CD4-positive, alpha-beta T cell treated with Interleukin-12 subunit alpha and Interleukin-12 subunit beta, for 1 hour (primary cell): ENCODE measurements at places on chromosomes 1 and 21.

- no peak for DNase-seq
Observed at GRCh38 chr1:239025223-239025622, 361.1 kb upstream of the CHRM3 start.

- no peak for DNase-seq
Observed at GRCh38 chr1:179038528-179039281, 13.0 kb downstream of the FAM20B start.

DNA sequence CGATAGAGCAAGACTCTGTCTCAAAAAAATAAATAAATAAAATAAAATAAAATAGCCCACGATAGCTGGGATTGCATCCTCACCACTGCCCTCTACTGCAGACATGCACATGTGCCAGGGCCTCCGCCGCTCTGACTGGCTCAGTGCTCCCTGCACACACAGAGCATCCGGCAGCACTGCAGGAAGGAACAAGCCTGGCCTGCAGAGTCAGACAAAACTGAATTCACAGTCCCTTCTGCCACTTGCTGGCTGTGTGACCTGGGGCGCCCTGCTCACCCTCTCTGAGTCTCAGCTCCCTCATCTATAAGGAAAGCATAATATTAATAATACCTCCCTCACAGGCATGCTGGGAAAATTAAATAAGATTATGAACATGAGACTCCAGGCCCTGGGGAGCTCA is 35.4 kb downstream of the CSMD2 start:
- DNase-seq = no peak

DNA sequence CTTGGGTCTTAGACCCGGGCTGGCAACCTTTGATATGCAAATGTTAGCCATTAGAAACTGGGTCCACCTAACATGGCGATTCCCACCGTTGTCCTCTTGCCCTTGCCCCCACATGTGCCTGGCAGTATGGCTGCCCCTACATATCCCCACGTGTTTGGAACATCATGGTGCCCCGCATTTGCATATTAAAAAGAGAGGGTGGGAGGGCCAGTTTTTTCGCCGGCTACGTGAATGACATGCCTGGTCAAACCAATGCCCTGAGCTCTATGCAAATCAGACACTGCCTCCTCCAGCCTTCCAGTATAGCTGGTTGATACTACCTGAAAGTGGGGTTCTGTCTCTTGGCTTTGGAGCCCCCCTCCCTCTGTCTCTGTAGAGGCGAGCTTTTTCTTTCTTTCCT is 133.0 kb downstream of the CDC42BPA start:
- DNase-seq = no peak

DNA sequence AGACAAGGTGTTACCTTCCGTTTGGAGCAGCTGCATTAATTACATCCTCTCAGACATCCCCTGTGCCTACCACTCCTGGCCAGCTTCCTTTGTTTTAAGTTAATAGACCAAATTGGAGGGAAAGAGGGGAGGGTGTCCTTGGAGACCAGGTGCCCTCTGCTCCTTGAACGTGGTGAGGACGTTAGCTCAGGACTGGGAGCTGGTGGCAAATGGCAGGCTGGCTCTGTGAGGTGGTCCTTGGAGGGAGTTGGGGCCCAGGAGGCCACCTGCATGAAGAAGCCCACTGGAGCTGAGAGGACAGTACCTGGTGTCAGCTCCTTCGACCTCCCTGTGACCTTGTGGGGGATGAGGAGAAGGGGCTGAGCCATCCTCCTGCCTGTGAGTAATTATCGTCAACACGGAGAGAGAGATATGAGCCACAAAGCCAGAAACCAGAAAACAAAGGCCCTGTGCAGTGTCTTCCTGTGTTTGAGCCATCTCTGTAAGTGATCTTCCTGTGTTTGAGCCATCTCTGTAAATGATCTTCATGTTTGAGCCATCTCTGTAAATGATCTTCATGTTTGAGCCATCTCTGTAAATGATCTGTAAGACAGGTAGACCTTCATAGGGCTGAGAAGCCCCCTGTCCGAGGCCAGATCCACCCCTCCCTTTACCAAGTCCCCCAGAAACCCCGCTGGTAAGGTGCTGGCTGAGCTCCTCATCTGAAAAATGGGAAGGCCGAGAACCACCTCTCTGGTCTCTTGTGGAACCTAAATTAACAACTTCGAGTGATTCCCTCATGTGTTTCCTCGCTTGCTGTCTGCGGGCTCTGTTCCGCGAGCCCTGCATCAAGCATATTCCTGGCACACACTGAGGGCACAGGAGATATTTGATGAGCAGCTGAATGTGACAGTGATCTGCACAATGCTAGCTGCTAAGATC is 126.0 kb downstream of the CAMTA1 start:
- DNase-seq = no peak

DNA sequence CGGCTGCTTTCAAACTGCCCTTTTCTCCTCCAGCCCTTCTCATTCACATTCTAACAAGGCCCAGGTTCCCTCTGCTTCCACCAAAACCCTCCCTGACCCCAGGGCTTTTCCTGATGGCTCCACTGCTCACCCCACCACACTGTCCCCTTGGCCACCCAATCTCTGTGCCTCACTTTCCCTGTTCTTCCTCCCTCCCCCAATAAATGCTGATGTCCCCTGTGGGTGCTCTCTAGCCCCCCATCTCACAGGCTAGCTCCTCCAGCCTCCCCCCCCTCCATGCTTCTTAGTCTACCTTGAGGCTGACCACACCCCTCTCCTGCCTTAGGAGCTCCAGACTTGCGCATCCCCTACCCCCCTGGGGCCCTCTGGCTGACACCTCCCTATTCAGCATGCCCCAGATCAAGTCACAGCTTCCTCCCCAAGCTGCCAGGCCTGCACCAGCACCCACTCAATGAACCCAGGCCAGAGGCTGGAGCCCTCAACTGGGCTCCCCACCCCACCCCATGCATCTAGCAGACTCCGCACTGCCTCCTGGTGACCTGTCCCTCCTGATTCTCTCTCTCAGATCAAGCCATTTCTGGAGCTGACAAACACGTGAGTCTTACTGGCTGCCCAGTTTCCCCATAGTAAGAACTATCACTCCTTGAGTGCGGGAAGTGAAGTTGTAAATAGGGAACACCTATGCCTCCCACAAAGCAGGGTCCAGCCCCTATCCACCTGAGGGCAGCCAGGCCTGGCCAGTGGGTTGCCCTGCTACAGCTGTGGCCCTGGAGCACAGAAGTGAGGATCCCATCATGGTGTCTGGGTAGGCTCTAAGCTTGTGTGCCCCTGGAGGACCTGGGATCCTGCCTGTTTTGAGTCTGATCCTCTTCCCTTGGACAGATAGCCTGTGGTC is 117.9 kb downstream of the DMRTB1 start:
- DNase-seq = no peak

DNA sequence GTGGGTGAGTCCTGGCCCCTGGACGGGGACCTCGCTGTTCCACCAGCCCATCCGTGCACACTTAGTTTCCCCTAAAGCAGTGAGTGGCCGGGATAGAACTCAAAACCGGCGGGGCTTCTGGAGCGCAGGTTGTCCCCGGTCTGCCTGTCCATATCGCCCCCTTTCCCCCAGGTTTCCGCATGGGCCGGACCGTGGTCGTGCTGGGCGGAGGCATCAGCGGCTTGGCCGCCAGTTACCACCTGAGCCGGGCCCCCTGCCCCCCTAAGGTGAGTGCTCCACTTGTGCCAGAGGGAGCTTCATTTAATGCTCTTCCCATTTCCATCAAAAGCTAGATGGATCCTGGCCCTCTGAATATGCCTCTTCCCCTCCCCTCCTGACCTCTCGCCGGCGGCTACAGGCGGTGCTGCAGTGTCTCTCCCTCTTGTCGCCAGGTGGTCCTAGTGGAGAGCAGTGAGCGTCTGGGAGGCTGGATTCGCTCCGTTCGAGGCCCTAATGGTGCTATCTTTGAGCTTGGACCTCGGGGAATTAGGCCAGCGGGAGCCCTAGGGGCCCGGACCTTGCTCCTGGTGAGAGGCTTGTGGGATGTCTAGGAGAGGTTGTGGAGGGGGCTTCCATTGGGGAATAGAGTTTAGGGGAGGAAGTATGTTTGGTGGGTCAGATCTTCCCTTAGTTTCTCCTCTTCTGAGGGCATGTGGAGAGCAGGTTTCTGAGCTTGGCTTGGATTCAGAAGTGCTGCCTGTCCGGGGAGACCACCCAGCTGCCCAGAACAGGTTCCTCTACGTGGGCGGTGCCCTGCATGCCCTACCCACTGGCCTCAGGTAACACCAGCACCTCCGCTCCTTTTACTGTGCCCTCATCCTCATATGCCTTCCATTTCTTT is 683 bp downstream of the PPOX start:
- no peak for DNase-seq

GRCh38 chr1:241593186-241593585 is 47.0 kb downstream of the CHML start:
- no peak for DNase-seq

DNA sequence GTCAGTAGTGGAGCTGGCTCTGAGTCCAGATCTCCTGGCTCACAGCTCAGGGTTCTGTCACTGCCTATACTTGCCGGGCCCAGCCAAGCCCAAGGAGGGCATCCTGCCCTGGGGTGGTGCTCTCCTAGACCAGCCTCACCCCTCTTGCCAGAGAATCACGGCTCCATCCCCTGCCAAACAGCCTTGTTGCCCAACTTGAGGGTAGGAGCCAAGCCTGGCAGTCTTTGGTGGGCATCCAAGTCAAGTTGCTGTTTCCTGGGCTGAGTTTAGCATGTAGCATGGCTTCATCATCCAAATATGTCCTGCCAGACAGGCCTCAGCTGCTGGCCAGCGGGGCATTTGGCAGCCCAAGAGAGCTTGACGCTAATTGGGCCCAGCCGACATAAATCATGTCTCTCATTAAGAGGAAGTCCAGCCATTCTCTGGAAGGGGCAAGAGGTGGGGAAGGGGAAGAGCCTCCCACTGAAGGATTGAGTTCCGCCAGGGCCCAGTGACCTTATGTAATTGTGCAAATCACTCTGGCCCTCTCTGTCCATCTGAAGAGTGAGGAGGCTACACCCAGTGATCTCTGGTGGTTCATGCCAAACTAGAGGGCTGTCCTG is 22.6 kb upstream of the TRABD2B start:
- DNase-seq = no peak

DNA sequence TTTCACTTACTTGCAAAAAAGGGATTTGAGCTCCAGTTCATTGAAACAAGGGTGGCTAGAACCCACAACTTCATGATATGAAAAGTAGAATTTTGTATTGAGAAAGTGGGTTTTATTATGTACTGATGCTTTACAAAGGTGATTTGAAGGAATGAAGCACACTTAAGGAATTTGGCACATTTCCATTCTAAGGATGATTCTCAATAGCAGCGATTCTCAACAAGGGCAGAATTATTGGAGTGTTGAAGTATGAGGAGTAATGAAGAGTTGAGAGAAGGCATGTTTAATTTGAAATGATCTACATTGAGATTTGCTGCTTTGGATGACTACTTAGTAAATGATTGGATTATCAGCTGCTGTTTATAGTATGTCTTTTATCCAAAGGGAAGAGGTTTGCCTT is 54.7 kb downstream of the FNBP1L start:
- DNase-seq = no peak

- no peak for DNase-seq
Observed at GRCh38 chr1:201505503-201505890, 1.4 kb downstream of the CSRP1 start.

DNA sequence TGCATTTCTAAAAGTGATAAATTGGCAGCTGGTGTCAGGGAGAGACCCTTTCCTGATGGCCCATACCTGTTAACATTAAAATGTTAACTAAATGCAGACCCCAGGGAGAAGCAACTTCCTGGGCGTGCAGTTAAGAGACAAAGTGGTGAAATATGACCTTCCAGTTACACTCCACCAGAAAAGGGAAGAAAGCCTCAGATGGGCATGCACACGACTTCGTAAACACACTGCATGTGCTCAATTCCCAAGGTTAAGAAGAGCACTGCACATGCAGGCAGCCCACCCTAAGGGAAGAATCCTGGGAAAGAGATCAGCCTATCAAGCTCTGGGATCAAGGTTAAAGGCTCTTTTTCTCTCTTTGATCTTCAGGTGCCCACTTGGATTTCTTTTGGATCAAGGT is 9.7 kb upstream of the GBP6 start:
- no peak for DNase-seq

- DNase-seq = no peak
Observed at GRCh38 chr21:26115305-26115704, 55.3 kb downstream of the APP start.

- DNase-seq = no peak
Observed at GRCh38 chr1:52145137-52145536, 3.2 kb downstream of the ZFYVE9 start.

- DNase-seq = no peak
Observed at GRCh38 chr1:194533641-194534040, 1347.2 kb upstream of the B3GALT2 start.

DNA sequence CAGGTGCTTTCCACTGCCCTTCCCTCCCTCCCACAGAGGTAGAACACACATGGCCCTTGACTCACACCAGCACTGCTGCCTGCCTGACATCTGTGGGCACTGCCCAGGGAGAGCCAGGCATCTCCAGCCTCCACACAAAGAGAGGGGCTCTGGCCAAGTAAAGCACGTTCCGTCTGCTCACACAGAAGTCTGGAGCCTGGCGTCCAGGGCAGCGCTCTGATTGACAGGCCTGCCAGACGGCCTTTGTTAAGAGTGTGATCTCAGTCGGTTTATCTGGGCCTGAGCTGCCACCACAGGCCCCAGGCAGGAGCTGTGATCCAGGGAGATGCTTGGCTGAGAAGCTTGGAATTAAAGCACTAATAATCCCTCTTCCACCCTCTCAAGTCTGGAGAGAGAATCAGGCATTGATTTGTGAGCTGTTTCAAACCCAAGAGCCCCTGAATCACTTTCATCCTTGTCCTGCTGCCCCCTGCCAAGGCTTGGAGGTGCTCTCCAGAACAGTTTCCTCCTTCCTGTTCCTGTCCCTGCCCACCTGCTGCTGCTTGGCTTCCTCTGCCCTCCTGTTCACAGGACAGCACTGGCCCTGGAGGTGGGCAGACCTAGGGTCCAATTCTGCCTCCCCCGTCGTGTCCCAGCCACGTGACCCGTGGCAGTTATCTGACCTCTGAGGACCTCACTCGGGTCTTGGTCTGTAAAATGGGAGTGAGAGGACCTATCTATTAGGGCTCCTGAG is 3.7 kb downstream of the DMRTB1 start:
- no peak for DNase-seq

GRCh38 chr1:205449750-205450443 is 5.9 kb downstream of the BLACAT1 start:
- no peak for DNase-seq

GRCh38 chr1:61082311-61083012 is at the start of gene NFIA:
NFIA (plus strand) TSS chr1:61082561.
- DNase-seq = peak; percentile 37

DNA sequence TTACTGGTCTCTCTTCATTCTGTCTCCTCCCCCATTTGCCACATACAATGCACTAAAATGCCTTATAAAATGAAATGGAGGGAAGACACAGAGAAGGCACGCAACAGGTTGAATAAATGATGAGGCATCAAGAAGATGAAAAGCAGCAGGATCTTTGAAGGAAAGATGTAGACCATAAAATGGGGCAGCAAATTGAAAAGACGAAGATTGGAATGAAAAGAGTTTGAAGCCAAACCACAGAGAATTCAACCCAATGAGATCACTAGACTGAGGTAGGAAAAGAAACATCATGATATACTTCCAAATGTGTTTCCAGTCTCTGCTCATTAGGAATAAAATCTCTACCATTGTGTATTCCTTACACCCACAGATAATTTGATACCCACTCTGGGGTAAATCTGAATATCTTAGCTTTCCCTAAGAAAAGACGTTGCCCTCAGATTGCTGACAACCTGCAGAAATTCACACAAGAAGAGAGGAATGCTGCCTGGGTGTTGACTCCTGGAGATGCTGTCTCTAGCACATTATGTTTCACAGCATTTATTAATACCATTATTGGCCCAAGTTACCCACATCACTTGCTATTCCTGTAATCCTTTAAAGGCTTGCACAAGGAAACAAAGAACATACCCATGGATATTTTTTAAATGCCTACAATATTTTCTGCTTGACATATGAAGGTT is 230.9 kb downstream of the LTN1 start:
- no peak for DNase-seq
